ENCODE measurements at places on chromosomes 3 and 15.
A peak's percentile ranks its signal among the peaks of the same experiment; 100 is the strongest.

GRCh38 chr3:34948517-34948916, 690.8 kb upstream of the ARPP21 start:
- no peak for DNase-seq

- DNase-seq: peak; percentile 88
Measured at GRCh38 chr15:85412956-85413854, 32.8 kb downstream of the AKAP13 start.

DNA sequence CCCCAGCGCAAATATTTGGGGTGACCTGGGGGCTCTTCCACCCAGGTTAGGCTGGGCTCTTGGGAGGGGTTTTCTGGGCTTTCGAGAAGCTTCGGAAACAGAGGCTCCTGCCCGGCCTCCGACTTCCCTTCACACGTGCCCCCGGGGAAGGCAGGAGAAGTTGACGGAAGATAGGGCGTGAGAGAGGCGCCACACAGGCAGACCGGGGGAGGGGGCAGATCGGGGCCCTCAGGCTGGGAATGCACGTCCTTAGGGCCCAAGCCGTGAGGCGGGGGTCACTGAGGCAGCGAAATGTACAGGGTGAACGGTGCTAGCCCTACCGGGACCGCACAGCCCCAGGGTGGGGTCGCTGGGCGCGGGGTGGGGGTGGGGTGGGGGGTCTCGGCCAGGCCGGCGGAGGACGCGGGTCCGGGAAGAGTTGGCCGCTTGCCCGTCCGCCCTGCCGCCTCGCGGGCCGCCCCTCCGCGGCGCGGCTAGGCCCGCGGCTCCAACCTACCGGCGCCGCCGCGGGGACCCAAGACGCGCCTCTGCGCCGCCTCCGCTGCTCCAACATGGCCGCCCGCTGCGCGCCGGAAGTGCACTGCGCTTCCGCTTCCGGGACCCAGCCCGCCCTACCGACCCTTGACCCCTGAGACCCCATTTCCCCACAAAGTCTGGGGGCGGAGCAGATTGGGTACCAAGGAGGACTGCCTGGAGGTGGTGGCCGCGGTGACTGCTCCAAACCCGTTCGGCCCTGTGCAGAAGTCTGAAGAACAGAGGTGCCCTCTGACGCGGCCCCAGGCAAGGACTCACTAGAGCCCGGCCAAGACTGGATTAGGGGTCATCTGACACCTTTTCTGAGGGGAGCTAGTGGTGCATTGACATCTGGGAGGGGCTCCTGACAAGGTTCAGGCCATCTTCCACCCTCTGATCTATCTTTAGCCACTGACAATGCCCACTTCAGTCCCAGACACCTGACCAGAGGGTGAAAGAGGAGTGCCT, at the start of gene CCDC71:
CCDC71 (minus strand) TSS at position 561 of the 981 bp plus-strand sequence. CDS start 2,123 bp downstream, outside the sequence.
- peak; percentile 83 for DNase-seq

DNA sequence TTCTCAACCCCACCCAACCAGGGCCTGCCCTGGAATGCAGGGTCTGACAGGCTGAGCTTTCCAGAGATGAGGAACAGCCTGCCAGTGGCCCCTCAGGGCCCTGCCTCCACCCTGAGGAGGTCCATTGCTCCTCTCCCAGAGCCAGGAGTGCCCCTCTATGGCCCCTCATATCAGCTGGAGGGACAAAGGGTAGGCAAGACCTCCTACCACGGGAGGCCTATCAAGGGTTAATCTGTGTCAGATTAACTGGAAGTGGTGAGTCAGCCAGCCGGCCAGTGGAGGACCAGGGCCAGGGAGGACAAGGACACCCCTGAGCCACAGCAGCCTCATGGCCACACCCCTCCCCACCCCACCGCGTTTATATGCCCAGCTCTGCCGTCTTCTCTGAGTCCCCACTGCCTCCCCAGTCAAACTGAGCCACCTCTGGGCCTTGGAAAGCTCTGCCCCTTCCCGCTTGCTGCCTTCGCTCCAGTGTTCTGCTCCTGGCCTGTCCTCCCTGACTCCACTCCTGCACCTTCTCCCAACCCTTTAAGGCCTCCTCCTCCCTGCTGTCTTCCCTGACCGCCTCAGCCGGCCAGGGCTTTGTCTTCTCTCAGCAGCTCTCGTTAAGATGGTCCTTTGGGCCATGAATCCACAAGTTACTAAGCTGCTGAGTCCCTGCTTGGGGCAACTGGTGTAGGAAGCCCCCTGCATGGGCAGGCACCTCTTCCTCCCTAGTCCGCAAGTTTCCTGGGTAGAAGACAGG, 6.5 kb downstream of the CCDC33 start:
- DNase-seq: no peak

DNA sequence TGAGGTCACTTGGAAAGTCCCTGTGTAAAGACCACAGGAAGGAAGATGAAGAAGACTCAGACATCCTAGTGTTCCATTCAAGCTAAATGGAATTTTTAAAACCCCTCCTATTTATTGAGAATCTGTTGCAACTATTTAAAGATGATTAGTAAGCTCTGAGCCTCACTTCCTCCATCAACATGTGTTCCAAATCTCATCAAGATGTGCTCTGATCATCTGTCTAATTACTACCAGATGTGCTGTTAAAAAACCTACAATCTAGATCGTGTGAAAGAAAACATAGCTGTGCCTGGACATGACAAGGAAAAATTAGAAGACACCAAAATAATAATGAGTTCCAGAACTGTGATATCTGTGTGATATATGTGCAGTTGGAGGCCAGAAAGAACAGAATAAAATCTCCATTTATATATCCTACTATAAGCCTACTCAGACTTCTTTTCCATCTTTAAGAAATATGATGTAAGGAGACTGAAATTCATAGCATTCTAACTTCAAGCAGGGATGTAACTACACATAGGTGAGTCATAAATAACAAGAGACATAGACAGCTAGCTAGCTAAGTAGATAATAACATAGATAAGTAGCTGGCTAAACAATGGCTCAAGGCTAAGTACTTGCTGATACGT, 7.8 kb downstream of the XPC start:
- DNase-seq: no peak

DNA sequence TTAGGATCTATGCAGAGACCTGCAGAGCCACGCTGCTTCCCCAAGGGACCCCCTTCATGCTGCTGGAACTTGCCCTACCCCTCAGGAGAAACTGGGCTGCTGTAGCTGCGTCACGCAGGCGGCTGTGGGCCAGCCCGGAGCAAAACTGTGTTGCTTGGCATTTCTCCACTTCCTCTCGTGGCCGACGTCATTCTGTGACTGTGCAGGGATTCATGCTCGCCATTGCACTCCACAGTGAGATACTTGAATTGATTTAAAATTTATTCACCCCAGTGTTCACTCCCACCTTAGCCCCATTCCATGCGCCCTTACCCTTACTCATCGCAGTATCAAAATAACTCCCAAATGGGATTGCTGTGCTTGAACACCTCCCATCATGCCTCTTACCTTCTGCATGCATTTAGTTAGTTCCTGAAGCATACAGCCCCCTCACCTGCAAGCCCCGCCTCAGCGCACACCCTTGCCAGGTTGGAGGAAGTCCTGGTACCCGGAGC, 45.7 kb downstream of the TMEM44 start:
- DNase-seq: peak; percentile 84

DNA sequence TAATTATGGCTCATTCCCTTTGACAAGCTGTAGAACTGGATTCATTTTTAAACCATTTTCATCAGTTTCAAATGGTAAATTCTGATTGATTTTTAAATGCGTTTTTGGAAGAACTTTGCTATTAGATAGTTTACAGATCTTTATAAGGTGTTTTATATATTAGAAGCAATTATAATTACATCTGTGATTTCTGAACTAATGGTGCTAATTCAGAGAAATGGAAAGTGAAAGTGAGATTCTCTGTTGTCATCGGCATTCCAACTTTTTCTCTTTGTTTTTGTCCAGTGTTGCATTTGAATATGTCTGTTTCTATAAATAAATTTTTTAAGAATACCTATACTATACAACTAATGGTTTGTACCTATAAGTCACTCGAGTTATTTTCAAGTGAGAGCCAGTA, 62.7 kb downstream of the PXYLP1 start:
- peak; percentile 70 for DNase-seq

GRCh38 chr3:100609305-100609704, at the start of gene ADGRG7:
ADGRG7 (plus strand) TSS chr3:100609601; CDS start chr3:100609857, 256 bp downstream.
- DNase-seq: no peak

DNA sequence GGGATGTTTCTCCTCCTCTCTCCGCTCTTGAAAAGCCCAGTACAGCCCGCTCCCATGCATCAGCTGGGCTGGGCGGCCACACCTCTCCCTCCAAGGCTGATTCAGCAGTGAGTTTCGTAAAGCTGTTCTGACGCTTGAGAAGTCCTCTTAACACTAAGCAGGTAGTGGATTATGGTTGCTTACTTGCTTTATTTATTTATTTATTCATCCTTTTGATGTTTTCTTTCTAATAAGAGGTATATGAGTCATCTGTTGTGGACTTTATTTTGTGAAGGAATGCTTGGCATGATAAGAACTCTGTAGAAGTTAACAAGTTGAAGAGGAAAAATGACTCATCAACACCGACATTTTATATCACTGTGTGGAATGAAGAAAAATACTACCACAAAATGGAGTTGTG, 285.0 kb downstream of the SQOR start:
- DNase-seq: no peak

DNA sequence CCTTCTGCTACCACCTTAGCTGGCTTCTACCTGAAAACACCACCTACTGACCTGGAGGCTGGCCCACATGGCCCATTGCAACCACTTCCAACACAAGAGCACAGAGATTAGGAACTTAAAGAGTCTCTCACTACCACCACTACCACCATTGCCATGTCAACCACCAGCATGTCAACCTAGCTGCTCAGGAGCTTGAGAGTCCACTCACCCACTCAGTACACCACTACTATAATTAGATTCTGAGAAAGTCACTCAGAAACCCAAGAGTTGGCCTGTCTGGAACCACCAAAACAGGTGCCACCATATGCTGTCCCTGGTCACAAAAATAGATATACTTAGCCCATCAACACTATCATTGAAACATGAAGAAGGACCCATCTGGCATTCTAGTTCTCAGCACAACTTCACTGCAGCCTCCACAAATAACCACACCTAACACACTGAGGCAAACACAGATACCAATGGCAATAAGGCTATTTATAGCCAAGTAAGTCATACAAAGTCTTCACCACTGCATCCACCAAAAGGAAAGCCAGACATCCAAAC, 806.7 kb upstream of the EPHA6 start:
- no peak for DNase-seq

GRCh38 chr3:71227270-71227661, 356.3 kb downstream of the FOXP1 start:
- DNase-seq: no peak

DNA sequence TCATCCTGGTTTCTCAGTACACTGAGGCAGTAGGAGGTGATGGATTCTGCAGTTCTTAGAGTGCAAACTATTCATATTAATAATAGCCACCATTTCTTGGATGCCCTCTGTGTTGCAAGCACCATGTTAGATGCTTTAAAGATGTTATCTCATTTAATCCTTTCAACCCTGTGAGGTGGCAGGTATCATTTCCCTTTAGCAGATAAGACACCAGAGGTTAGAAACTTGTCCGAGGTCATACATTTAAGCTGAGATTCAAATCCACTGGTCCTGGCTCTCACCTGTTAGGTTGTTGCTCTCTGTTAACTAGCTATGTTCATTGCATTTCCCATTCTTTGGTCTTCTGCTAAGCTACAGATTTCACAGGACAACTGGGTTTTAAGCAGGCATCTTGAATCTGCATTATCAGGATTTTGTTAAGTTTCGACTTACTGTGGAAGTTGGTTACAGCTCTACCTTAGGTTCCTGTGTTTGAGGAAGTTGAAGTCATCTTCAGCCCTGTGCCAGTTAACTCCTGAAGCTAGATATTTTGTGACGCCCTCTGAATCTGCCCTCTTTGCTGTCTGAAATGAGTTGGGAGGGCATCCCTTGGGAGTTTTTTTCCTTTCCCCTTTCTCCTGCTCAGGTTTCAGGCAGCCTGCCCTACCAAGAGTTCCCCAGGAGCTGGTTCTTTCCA, 6.4 kb downstream of the PDE8A start:
- DNase-seq: no peak

- no peak for DNase-seq
Measured at GRCh38 chr3:156332304-156332703, 211.9 kb downstream of the KCNAB1 start.

GRCh38 chr3:89025185-89025584, 82.2 kb upstream of the EPHA3 start:
- no peak for DNase-seq

GRCh38 chr3:52218937-52219650, 6.4 kb downstream of the TLR9 start:
- no peak for DNase-seq

DNA sequence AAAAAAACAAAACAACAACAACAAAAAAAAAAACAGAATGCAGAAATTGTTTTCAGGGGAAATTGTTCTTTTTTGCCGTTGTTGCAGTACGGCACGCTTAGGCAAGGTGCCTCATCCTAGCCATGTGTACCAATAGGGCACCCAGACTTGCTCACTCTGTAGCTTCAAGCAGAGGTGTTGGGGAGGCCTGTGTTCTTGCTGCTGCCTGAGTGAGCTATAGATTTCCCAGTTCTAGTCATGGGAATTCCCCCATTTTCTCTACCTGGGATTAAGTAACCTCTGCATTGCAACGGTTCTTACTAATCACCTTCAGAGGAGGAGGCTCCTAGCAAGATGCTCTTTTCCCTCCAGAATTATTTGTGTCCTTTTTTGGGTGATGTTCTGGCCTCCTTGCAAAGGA, 12.9 kb upstream of the PARL start:
- no peak for DNase-seq

DNA sequence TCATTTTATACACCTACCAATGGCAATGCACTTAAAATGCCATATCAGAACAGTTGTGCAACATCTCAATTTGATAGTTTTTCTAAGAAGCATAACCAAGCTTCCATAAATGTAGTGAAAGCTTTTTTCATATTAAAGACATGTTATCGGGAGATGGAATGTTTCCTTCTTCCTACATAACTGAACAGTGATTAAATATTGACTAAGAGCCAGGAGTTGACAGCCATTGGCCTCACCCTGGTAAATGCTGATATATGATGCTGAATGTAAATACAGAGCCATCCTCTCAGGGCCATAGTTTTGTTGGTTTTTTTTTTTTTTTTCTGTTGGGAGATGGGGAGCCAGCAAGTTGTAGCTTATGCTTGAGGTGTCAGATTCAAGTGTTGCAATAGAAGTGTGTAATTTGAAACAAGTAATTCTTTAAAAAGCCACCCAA, 203.3 kb upstream of the IL12A start:
- DNase-seq: no peak

GRCh38 chr3:182527745-182528144, 265.6 kb upstream of the ATP11B start:
- DNase-seq: no peak

DNA sequence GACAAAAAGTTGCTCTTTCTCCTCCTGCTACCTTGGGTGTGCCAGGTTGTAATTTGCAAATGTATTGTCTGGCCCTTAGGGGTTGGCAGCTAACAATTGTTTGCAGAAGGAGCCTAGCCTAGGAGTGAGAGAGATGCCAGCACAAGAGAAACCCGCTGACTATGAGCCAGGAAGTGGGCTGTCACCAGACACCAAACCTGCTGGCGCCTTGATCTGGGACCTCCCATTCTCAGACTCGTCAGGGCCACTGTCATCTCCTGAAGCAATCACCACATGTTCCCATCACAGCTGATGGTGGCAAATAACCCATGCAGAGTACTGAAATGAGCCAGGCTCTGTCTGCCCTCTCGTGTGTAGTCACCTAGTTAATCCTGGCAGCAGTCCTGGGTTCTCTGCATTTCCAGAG, 406.4 kb upstream of the NPAP1 start:
- no peak for DNase-seq

- DNase-seq: peak; percentile 83
Measured at GRCh38 chr3:71973274-71974030, 188.5 kb upstream of the PROK2 start.

- no peak for DNase-seq
Measured at GRCh38 chr15:48109856-48110531, 10.8 kb upstream of the SLC24A5 start.

All from suppressor macrophage treated with lipopolysaccharide for 4 hours (primary cell).